Ascending aorta (tissue), 2 donors: ENCODE measurements at places on chromosomes 13 and 19.

DNA sequence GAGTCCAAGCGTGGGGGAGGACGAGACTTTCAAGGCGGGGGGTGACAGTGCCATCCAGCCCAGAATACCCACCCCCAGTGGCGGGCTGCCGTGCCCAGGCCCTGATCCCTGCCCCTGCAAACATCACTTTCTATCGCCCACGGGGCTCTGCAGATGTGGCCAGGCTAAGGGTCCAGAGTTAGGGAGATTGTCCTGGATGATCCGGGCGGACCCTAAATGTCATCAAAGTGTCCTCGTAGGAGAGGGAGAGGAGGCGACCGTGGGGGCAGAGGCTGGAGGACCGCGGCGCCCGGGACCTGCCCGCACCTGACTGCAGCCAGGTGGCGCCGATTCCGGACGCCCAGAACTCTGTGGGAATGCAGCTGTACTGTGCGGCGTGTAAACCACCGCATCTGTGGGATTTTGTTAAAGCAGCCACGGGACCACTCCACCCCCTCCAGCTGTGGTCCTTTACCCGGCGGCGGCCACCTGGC, 32.4 kb downstream of the GJA3 start:
- H3K36me3 ChIP-seq = no peaks in the 10 kb centered on the region
- H3K4me1 ChIP-seq = peaks cover 13% of the 10 kb centered on the region
- H3K27ac ChIP-seq = peak overlapping the region; percentile 90

GRCh38 chr13:85332615-85333014, 466.6 kb downstream of the SLITRK6 start:
- H3K27ac ChIP-seq = no peak overlapping the region
- DNase-seq = no peak
- no peaks in the 10 kb centered on the region for H3K36me3 ChIP-seq
- H3K27me3 ChIP-seq = no peaks in the 10 kb centered on the region
- H3K4me3 ChIP-seq = no peak overlapping the region

DNA sequence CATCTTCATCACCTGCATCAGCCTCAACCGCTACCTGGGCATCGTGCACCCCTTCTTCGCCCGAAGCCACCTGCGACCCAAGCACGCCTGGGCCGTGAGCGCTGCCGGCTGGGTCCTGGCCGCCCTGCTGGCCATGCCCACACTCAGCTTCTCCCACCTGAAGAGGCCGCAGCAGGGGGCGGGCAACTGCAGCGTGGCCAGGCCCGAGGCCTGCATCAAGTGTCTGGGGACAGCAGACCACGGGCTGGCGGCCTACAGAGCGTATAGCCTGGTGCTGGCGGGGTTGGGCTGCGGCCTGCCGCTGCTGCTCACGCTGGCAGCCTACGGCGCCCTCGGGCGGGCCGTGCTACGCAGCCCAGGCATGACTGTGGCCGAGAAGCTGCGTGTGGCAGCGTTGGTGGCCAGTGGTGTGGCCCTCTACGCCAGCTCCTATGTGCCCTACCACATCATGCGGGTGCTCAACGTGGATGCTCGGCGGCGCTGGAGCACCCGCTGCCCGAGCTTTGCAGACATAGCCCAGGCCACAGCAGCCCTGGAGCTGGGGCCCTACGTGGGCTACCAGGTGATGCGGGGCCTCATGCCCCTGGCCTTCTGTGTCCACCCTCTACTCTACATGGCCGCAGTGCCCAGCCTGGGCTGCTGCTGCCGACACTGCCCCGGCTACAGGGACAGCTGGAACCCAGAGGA, 2.6 kb downstream of the P2RY11 start:
- no peak for DNase-seq
- H3K36me3 ChIP-seq = peaks cover 67% of the 10 kb centered on the region
- H3K4me1 ChIP-seq = peaks cover 5% of the 10 kb centered on the region
- H3K4me3 ChIP-seq = no peak overlapping the region

- DNase-seq = no peak
- H3K4me1 ChIP-seq = peaks cover 7% of the 10 kb centered on the region
- no peak overlapping the region for H3K27ac ChIP-seq
- no peak overlapping the region for H3K4me3 ChIP-seq
- H3K36me3 ChIP-seq = no peaks in the 10 kb centered on the region
- H3K27me3 ChIP-seq = peaks cover 12% of the 10 kb centered on the region
Observed at GRCh38 chr19:39502640-39503417, 4.1 kb downstream of the DLL3 start.

DNA sequence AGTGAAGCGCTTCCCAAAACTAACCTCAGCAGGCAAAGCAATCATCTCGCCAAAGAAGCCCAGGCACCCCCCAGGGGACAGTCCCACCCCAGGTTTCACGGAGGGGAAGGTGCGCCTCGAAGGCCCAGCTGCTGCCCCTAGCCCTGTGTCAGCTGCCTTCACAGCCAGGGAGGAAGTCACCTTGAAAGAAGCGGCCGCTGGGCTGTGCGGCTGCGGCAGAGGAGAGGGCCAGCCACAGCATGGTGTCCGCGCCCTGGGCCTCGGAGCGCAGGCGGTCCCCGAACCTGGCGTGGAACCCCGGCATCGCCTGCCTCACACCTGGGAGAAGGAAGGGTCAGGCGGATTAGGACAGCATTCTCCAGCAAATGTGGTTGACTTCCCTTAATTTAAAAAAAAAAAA, 35.0 kb downstream of the DHRS12 start:
- H3K27me3 ChIP-seq = no peaks in the 10 kb centered on the region
- H3K4me3 ChIP-seq = no peak overlapping the region
- peak overlapping the region; percentile 74 for H3K27ac ChIP-seq
- peaks cover 9% of the 10 kb centered on the region for H3K36me3 ChIP-seq
- peaks cover 8% of the 10 kb centered on the region for H3K4me1 ChIP-seq

GRCh38 chr13:73369095-73369494, 310.3 kb downstream of the KLF5 start:
- no peaks in the 10 kb centered on the region for H3K27me3 ChIP-seq
- DNase-seq = no peak
- H3K4me1 ChIP-seq = no peaks in the 10 kb centered on the region
- no peaks in the 10 kb centered on the region for H3K36me3 ChIP-seq
- no peak overlapping the region for H3K4me3 ChIP-seq

DNA sequence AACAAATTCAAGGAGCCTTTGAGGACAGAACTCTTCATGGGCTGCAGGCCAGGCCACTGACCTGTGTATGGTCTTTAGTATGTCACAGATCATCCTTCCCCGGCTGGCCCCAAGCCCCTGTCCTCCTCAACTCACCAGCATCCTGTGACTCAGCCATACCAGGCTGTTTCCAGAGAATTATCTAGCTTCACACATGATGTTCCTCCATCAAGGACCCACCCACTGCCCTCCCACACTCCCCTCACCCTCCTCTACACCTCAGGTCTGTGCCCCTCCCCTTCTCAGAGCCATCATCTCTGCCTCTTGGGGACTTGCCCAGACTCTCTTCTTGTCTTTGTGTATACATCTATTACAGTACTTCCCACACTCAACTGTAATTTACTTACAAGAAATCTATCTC, 14.7 kb downstream of the DCT start:
- no peaks in the 10 kb centered on the region for H3K27me3 ChIP-seq
- H3K27ac ChIP-seq = no peak overlapping the region
- no peak overlapping the region for H3K4me3 ChIP-seq
- H3K36me3 ChIP-seq = no peaks in the 10 kb centered on the region
- H3K4me1 ChIP-seq = no peaks in the 10 kb centered on the region
- no peak for DNase-seq

DNA sequence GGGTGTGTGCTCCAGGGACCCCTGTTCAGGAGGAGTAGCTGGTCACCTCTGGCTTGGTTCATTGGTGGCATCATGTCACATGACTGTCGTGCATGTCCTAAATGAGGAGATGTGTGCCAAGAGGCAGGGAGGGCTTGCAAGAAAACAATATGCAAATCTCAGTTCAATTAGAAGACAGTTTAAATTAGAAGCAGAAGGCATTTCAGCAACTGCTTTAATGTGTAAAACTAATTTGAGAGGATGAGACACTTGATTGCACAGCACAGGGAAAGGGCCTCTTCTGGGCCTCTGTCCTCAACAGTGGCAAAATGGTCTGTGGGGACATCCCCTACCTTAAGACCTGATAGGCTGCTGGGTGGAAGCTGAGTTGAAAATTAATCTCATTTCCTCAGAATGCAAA, 54.6 kb downstream of the SPATA13 start:
- no peak overlapping the region for H3K27ac ChIP-seq
- H3K36me3 ChIP-seq = no peaks in the 10 kb centered on the region
- no peaks in the 10 kb centered on the region for H3K4me1 ChIP-seq
- DNase-seq = no peak
- no peak overlapping the region for H3K4me3 ChIP-seq

- no peak overlapping the region for H3K4me3 ChIP-seq
- DNase-seq = no peak
- no peaks in the 10 kb centered on the region for H3K4me1 ChIP-seq
Observed at GRCh38 chr19:743168-743687, 7.7 kb upstream of the MISP start.

GRCh38 chr19:8240274-8241229, 31.4 kb downstream of the CERS4 start:
- H3K27ac ChIP-seq = no peak overlapping the region
- no peaks in the 10 kb centered on the region for H3K36me3 ChIP-seq
- peak; percentile 87 for DNase-seq
- no peaks in the 10 kb centered on the region for H3K27me3 ChIP-seq
- no peak overlapping the region for H3K4me3 ChIP-seq
- H3K4me1 ChIP-seq = peaks cover 3% of the 10 kb centered on the region

DNA sequence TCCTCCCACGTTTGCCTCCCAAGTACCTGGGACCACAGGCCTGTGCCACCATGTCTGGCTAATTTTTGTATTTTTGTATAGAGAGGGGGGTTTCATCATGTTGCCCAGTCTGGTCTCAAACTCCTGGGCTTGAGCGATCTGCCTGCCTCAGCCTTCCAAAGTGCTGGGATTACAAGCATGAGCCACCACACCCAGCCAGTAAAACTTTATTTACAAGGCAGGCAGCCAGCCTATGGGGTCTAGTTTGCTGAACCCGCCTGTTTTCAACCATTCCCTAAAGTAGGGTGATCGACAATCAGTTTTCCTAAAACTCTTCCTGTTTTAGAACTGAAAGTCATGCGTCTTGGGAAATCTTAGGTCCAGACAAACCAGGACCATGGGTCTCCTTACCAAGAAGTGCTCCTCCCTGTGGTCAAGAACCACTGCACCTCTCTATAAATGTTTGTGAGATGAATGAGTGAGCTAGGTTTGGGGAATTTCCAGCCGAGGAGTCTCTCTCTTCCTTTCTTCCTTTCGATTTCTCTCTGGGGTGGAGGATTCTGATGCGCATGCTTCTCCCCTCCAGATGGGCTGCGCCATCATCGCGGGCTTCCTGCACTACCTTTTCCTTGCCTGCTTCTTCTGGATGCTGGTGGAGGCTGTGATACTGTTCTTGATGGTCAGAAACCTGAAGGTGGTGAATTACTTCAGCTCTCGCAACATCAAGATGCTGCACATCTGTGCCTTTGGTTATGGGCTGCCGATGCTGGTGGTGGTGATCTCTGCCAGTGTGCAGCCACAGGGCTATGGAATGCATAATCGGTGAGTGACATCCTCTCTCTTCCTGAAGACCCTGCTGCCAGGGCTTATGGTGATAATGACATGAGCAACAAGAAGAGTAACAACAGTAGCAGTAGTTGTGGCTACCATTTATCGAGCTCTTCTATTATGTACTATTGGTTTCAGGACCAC, 38.7 kb downstream of the ADGRE1 start:
- H3K4me1 ChIP-seq = no peaks in the 10 kb centered on the region
- no peak overlapping the region for H3K4me3 ChIP-seq
- H3K36me3 ChIP-seq = no peaks in the 10 kb centered on the region
- H3K27ac ChIP-seq = no peak overlapping the region
- DNase-seq = no peak

GRCh38 chr19:45812297-45812696, 2.8 kb downstream of the RSPH6A start:
- H3K4me1 ChIP-seq = peaks cover 9% of the 10 kb centered on the region
- DNase-seq = no peak
- H3K4me3 ChIP-seq = no peak overlapping the region
- no peaks in the 10 kb centered on the region for H3K27me3 ChIP-seq

- peaks cover 10% of the 10 kb centered on the region for H3K4me1 ChIP-seq
- no peaks in the 10 kb centered on the region for H3K27me3 ChIP-seq
- H3K4me3 ChIP-seq = peak overlapping the region; percentile 92
- no peak for DNase-seq
Observed at GRCh38 chr19:23393121-23393520, 2.1 kb downstream of the ZNF91 start.

DNA sequence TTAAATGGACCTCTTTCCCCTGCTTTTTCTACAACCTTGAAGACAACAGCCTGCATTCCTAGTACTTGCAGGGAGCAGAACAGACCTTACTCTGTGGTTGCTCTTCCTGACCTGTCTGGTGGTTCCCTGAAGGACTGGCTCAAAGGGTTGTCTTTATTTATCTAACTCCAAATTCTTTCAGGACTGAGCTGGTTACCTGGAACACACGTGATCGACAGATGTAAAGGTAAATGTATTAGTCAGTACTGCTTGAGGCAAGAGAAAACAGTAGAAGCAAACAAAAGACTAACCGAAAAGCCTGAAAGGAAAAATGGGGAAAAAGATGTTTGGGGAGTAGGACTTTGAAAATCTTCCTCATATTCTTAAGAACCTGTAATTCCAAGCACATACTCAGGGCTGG, 17.9 kb downstream of the ZNF558 start:
- no peaks in the 10 kb centered on the region for H3K4me1 ChIP-seq
- no peak overlapping the region for H3K27ac ChIP-seq
- no peaks in the 10 kb centered on the region for H3K27me3 ChIP-seq
- no peak overlapping the region for H3K4me3 ChIP-seq
- peaks cover 97% of the 10 kb centered on the region for H3K36me3 ChIP-seq

GRCh38 chr19:48174445-48175030, 4.1 kb downstream of the ZSWIM9 start:
- peaks cover 7% of the 10 kb centered on the region for H3K4me1 ChIP-seq
- DNase-seq = no peak
- peaks cover 12% of the 10 kb centered on the region for H3K36me3 ChIP-seq
- no peak overlapping the region for H3K4me3 ChIP-seq
- no peak overlapping the region for H3K27ac ChIP-seq

GRCh38 chr19:34662919-34663318, 14.0 kb downstream of the SCGB2B2 start:
- H3K27ac ChIP-seq = no peak overlapping the region
- H3K27me3 ChIP-seq = no peaks in the 10 kb centered on the region
- no peaks in the 10 kb centered on the region for H3K36me3 ChIP-seq

DNA sequence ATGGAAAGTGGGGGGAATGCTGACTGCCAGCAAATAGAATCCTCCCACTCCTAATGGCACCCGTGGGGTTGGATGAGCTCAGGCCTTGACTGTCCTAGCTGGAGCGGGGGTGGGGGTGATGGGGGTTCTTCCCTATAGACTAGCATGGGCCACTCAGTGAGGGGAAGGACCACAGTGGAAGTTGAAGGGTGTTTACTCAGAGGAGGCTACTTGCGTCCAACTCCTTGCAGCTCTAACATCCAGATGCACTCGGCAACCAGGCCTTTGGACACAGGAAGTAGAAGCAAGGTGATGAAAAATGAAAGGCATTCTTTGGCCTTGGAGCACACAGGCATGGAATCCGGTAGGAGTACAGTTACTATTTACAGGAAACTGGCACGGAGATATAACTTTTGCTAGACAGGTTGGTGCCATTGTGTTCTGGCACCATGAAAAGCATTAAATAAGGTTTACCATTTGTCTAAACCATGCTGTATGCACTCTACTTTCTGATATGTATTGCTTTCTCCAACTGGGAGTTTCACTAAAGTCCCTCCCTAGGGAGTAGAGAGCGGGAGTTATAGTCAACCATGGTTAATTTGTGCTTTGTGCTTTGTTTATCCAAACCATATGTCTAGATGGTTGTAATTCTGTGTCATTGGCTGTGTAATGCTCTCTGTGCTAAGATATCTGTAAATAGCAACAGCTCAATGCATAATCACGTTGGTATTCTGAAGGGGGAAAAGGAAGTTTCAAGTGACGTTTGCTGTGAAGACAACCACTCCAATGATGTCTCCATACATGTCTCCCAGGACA, 125.3 kb downstream of the TSHZ3 start:
- H3K27me3 ChIP-seq = no peaks in the 10 kb centered on the region
- DNase-seq = no peak
- no peaks in the 10 kb centered on the region for H3K4me1 ChIP-seq
- H3K27ac ChIP-seq = no peak overlapping the region
- no peaks in the 10 kb centered on the region for H3K36me3 ChIP-seq
- H3K4me3 ChIP-seq = no peak overlapping the region
